ENCODE measurements at places on chromosomes 2 and 18. TPM values are rescaled to one million over a fixed set of nuclear protein-coding genes. Genes with fewer than 3 reads are reported as not detected.

Gene SERPINB13
- not detected for total RNA-seq

Gene HOXD4
- 3.4 TPM for total RNA-seq

Gene C2orf78
- not detected for total RNA-seq

Gene SLC9A2
- under 0.01 TPM for total RNA-seq

Gene CIB4
- not detected for total RNA-seq

DNA sequence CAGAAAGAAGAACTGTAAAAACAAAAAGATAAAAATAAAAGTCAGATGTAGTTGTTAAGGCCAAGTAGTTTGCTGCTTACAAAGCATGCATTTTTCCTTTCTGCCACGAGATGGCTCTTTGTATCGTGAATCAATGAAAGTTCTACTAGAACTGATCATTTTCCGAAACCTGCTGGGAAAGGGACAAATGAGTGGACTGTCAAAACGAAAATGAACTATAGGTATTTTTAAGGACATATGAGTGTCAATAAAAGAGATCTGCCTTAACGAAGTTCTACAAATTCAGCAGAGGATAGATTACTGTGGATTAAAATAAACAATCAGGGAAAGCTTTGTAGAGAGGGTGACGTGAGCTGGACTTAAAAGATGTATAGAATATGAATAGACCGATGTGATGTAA, 15.0 kb upstream of the ELOA2 start:
- no peaks in the 10 kb centered on the region for H3K4me1 ChIP-seq
- no peaks in the 10 kb centered on the region for H3K27me3 ChIP-seq
- H3K27ac ChIP-seq, result no peak overlapping the region
- H3K36me3 ChIP-seq, result no peaks in the 10 kb centered on the region
- no peak for DNase-seq

DNA sequence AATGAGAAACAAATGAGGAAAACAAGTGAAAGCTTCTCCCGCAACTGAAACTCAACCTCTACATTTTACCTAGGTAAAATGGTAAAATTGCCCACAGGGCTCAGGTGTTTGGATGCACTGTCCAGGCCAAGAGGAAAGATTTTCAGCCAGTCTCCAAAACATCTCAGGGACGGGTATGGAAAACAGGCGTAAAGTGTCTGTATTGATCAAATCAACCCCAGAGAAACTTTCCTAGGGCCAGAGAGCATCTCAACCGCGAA, 361 bp upstream of the HAT1 start:
- DNase-seq, result no peak
- H3K4me1 ChIP-seq, result peaks cover 21% of the 10 kb centered on the region
- H3K27ac ChIP-seq, result peak overlapping the region; percentile 95
- no peaks in the 10 kb centered on the region for H3K36me3 ChIP-seq

DNA sequence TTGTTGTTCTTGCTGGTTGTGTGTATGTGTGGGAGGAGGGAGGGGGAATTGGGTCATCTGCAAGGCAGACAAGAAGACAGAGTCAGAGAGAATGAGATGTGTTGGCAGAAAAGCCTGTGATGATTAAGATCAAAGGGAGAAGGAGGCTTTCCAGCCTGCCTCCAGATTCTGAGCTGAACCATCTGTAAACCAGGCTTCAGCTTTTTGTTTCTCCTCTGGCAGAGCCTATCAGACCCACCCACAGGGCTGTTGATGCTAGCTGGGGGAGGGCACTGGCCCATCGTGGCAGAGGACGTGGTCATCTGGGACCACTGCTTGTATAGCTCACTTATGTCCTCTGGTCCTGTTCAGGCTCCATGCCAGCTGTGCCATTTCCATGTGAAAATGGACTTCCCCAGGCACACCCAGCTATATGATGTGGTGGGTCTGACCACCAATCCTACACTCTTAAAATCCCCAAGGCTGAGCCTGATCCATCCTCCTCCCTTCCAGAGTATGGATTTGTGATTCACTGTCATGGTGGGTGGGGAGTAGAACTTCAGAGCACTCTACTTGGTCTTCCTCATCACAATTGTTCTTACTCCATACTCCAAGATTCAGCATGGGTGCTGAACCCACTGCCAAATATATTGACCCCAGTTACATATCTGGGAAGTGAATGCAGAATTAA, 27.8 kb upstream of the COL6A3 start:
- H3K27me3 ChIP-seq, result no peaks in the 10 kb centered on the region
- peak; percentile 68 for DNase-seq
- H3K4me3 ChIP-seq, result no peak overlapping the region
- peak overlapping the region; percentile 57 for H3K27ac ChIP-seq
- H3K36me3 ChIP-seq, result no peaks in the 10 kb centered on the region
- H3K4me1 ChIP-seq, result no peaks in the 10 kb centered on the region

DNA sequence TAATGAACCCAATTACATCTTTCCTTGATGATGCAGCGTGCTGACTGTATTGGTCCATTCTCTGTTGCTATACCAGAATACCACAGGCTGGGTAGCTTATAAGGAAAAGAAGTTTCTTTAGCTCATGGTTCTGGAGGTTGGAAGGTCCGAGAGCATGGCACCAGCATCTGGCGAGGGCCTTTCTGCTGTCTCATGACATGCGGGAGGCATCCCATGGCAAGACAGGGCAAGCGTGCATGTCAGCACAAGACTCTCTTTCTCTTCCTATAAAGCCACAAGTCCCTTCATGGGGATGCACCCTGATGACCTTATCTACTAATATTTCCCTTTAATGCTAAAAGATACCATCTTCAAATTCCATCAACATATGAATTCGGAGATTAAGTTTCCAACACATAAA, 122.8 kb upstream of the FHL2 start:
- H3K36me3 ChIP-seq, result no peaks in the 10 kb centered on the region
- no peaks in the 10 kb centered on the region for H3K27me3 ChIP-seq
- no peak for DNase-seq

DNA sequence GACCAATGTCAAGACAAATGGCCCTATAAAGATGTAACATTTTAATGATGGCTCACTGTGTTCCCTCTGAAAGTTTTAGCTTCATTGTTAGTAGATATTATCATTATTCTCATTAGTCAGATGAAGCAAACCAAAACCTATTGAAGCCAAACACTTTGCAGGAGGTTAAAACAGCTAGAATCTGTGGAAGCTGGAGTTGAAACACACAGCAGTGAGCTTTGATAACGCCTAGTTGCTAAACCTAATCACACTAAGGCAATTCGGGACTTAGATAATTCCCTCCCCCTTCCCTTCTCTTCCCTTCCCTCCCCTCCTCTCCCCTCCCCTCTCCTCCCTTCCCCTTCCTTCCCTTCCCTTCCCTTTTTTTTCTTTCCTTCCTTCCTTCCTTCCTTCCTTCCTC, 165.7 kb downstream of the TRIB2 start:
- no peak overlapping the region for H3K27ac ChIP-seq
- no peak for DNase-seq
- peaks cover 9% of the 10 kb centered on the region for H3K4me1 ChIP-seq
- no peak overlapping the region for H3K4me3 ChIP-seq
- no peaks in the 10 kb centered on the region for H3K27me3 ChIP-seq

- no peak overlapping the region for H3K4me3 ChIP-seq
- H3K27ac ChIP-seq, result no peak overlapping the region
- no peak for DNase-seq
- H3K4me1 ChIP-seq, result no peaks in the 10 kb centered on the region
- H3K36me3 ChIP-seq, result no peaks in the 10 kb centered on the region
- H3K27me3 ChIP-seq, result no peaks in the 10 kb centered on the region
Observed at GRCh38 chr2:68968221-68968620, 6.2 kb upstream of the GKN1 start.

DNA sequence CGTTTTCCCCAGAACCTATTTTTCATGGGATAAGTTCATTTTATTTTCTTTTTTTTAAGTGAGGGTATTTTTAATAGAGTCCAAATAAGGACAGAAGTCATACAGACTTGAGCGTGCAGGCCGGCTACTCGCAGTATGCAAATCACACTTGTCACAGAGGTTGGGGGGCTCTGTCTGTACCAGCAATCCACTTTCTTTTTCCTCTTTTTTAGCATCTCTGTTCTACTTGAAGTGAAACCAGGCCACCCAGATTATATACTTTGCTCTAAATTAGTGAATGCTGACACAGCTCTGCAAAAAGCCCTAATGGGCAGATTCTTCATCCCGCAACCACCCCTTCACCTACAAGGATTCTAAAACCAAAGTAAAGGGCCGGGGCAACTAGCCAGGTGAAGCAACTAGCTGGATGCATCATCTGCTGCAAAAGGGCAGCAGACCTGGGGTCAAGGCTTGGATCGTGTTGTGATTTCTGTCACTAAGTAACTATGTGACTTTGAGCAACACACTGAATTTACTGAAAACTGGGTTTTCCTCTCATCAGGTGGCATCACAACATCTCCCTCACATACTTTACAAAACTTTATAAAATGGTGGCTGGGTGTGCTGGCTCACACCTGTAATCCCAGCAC, 18.4 kb downstream of the KDSR start:
- H3K27ac ChIP-seq, result no peak overlapping the region
- no peak for DNase-seq
- no peaks in the 10 kb centered on the region for H3K4me1 ChIP-seq
- H3K4me3 ChIP-seq, result no peak overlapping the region
- H3K27me3 ChIP-seq, result no peaks in the 10 kb centered on the region
- peaks cover 85% of the 10 kb centered on the region for H3K36me3 ChIP-seq

GRCh38 chr2:222295368-222296062, 3.3 kb downstream of the PAX3 start:
- H3K27me3 ChIP-seq, result peaks cover 100% of the 10 kb centered on the region
- no peaks in the 10 kb centered on the region for H3K36me3 ChIP-seq
- DNase-seq, result no peak
- no peak overlapping the region for H3K27ac ChIP-seq

GRCh38 chr2:10124538-10125045, 2.1 kb downstream of the RRM2 start:
- no peak overlapping the region for H3K27ac ChIP-seq
- DNase-seq, result peak; percentile 59
- H3K4me3 ChIP-seq, result no peak overlapping the region
- H3K4me1 ChIP-seq, result peaks cover 33% of the 10 kb centered on the region

DNA sequence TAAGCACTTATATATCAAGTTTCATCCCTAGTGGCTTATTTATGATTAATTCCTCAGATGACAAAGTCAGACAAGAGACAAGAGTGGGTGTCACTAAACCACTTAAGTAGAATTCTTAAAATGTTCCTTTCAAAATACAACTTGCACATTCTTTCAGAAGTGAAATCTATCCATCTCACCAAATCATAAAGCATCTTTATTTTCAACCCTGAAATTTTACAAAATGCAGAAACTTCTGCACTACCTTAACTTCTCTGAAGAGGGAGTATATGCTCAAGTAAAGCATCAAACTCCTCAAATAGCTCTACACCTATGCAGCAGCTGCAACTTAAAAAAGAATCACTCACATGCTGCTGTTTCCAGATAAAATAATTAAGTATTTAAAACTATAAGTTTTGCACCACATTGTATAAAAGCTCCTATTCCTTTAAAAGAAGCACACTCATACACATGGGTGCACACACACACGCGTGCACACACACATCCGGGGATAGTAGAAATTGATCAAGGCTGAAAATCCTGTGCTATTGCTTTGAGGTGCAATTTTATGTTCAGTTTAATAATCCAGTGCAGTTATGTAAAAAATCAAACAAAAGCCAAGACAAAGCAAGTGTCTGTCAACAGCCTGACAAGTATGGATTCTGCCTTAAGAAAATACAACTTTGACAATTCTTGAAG, 244.5 kb downstream of the TCF4 start:
- H3K27me3 ChIP-seq, result no peaks in the 10 kb centered on the region
- H3K27ac ChIP-seq, result no peak overlapping the region
- peaks cover 49% of the 10 kb centered on the region for H3K4me1 ChIP-seq
- no peaks in the 10 kb centered on the region for H3K36me3 ChIP-seq
- no peak for DNase-seq

DNA sequence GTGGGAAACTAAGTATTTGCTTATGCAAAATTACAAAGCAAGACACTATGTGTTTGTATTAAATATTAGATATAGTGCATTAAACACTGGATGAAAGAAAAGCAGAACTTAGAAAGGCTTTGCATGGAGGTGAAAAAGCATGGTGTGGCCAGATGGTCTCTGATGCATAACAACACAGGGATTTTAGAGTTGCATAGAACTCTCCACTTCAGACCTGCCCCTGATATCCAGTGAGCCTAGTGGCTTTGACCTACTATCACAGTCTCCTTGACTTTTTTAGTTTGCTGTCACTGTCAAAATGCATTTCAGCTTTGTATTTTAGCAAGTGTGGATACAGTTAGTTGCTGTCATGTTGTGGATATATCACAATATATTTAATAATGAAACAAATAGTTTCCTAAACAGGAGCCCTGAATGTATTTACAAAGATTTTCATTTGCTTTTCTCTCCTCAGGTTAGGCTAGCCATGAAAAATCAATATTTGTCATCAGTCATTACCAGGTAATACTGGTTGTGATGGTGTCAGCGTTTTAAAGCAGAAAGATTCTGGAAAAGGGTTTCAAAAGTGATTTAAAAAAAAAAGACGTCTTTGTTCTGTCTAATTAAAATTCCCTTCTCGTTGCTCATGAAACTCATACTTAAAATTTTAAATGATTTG, 5.2 kb downstream of the CSRNP3 start:
- no peak overlapping the region for H3K27ac ChIP-seq
- no peaks in the 10 kb centered on the region for H3K36me3 ChIP-seq
- DNase-seq, result no peak
- H3K27me3 ChIP-seq, result no peaks in the 10 kb centered on the region
- peaks cover 9% of the 10 kb centered on the region for H3K4me1 ChIP-seq

- no peaks in the 10 kb centered on the region for H3K27me3 ChIP-seq
- H3K4me1 ChIP-seq, result peaks cover 24% of the 10 kb centered on the region
- no peak overlapping the region for H3K4me3 ChIP-seq
- H3K27ac ChIP-seq, result no peak overlapping the region
Observed at GRCh38 chr2:41899189-41899588, 148.6 kb upstream of the PKDCC start.
